Stimulated activated CD4-positive, alpha-beta T cell treated with anti-CD3 and anti-CD28 coated beads, TNF-alpha, amount 100 ng/mL, for 4 hours (primary cell): ENCODE measurements at places on chromosomes 13 and 19.

GRCh38 chr13:52845766-52846566, 2.5 kb downstream of the PCDH8 start:
- no peak for DNase-seq

- no peak for DNase-seq
Observed at GRCh38 chr19:16397791-16398529, 73.3 kb downstream of the KLF2 start.

- no peak for DNase-seq
Observed at GRCh38 chr19:2952953-2953481, 8.2 kb upstream of the ZNF77 start.

GRCh38 chr13:40362502-40362901, 303.9 kb downstream of the FOXO1 start:
- no peak for DNase-seq

DNA sequence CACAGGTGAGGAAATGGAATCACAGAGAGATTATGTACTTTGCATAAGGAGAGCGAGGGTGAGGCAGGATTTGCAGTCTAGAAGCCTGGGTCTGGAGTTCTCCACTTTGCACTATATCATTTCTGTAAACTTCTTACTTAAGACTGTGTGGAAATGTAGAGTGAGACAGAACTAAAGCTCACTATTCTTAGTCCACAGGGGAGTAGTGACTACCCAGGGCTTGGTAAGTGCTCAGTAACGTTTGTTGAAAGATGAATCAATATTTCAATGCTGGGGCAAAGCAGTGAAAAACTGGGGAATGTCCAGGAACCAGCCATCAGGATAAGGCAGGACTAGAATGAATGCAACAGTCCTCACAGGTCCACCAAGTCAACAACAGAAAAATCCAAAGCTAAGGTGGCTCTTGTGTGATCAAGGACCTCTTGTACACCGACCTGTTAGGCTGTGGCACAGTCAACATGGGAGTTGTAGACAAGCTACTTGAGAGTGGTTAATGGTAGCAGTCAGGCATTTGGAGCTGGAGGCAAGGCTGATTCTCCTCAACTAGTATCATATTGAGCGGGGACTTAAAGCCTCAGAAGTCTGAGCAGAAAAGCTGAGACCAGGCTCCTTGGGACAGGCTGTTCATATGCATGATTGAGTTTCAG, 929 bp upstream of the TNFSF13B start:
- DNase-seq, result no peak
